Stimulated activated CD8-positive, alpha-beta memory T cell treated with anti-CD3 and anti-CD28 coated beads, Interleukin-7, amount 100 ng/mL, for 1 hour (primary cell): ENCODE measurements at places on chromosomes 3 and 15.

- no peak for DNase-seq
Observed at GRCh38 chr3:53633197-53633787, 138.9 kb downstream of the CACNA1D start.

- no peak for DNase-seq
Observed at GRCh38 chr3:138065949-138066348, 49.5 kb downstream of the DZIP1L start.

- DNase-seq, result no peak
Observed at GRCh38 chr3:51163051-51163450, 222.0 kb upstream of the MANF start.

DNA sequence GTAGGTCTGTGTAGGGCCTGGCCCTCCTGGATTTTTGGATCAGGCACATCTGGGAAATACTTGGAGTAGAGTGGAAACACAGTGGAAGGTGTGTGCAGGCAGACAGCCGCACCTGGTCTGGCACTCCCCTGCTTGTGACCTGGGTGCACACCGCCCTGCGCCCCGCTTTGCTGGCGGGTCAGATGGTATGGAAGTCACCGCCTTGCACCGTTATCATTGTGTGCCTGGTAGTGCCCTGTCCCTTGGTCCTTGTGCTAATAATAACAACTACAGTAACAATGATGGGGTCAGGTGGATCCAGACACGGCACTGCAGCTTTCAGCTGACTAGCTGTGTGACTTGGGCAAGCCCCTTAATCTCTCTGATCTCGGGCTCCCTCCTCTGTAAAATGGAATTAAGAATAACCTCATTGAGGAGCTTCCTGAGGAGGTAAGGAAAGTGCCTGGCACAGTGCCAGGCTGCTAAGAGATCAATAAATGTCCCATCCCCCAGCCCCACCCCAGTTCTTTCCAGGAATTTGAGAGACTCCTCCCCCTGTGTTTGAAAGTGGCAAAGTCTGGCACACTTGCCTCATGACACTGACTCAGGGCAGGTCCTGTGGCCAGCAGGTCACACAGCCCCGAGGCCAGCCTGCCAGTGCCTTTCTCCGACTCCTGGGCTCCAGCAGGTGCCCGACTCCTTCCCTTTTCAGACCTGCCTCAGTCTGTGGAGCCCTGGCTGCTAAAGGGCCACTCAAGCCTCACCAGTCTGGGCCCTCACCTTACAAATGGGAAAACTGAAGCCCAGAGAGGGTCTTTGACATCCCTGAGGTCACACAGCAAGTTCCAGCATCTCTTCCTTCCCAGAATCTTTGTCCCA is 9.8 kb downstream of the ISG20 start:
- no peak for DNase-seq
